ENCODE measurements at places on chromosomes 3 and 15.

- no peak for DNase-seq
These were observed 43.2 kb upstream of the ACKR4 start for GRCh38 chr3:132553826-132554225.

DNA sequence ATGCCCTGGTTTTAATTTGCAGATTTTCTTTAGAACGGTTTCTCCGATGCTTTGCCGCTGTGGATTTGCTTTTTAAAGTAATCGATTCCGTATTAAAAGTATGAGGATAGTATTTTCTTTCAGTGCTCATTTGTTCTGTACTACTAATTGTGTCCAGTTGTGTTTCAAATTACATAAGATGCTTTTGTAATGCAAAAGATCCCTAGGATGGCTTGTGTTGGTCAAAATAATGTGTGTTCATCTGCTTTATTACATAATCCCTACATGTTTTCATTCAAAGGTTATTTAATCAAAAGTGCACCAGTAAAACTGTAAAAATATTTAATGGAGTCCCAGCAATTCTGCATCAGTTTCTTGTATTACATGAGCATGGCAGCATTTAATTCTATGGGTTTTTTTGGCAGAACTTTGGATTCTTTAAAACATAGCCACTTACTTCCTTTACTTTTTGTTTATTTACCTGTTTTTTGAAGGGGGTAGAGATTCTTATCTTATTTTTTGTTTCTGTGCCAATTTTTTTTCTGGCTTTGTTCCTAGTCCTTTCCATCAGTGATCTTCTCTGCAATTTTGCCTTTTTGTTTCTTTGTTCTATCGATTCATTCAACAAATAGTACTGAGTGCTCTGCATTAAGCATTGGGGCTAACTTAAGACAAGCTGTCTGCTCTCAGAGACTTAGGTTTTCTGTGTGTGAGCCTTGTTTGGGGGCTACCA is 352.8 kb downstream of the LRTM1 start:
- no peak for DNase-seq

- no peak for DNase-seq
These were observed 59.0 kb upstream of the SPTSSB start for GRCh38 chr3:161430307-161430706.

DNA sequence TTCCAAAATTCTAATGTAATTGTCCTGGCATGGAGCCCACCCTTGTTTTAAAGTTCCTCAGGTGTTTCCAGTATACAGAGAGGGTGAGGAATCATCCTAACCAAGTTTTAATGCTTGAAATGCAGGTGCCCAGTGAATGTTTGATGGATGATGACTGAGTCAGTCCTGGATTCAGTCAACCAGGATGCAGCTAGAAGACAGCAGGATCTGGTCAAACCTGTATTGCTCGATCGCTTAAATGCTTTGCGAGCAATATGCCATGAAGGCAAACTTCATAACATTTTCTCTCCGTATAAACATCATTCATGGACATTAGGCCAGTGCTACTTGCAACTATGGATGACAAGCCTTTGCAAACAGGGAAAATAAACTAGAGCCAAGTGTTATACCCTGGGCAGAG is 591.2 kb downstream of the RSL24D1 start:
- DNase-seq, result no peak

- no peak for DNase-seq
These were observed 20.0 kb downstream of the GRIP2 start for GRCh38 chr3:14520149-14520548.
